IMR-90 (cell line): ENCODE measurements at places on chromosomes 12 and 14.

DNA sequence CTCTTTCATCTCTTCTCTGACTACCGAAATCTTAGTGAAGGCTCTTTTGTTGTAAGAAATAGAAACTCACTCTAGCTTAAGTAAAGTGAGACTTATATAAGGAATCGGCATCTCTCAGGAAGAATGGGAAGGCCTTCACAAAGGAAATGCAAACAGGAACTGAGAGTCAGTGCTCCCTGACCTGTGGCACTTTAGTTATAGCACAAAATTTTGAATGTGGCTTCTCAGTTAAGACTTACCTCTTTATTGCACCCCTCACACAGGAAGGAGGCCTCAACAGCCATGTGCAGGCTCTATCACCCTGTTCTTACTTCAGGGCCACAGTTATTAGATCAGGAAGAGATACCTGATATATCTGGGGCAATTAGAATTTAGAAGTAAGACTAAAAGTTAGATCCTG, 224.7 kb upstream of the EGLN3 start:
- no peak overlapping the region for H3K27ac ChIP-seq
- no peak for DNase-seq
- no peak overlapping the region for H3K4me3 ChIP-seq
- H3K4me1 ChIP-seq, result no peaks in the 10 kb centered on the region

DNA sequence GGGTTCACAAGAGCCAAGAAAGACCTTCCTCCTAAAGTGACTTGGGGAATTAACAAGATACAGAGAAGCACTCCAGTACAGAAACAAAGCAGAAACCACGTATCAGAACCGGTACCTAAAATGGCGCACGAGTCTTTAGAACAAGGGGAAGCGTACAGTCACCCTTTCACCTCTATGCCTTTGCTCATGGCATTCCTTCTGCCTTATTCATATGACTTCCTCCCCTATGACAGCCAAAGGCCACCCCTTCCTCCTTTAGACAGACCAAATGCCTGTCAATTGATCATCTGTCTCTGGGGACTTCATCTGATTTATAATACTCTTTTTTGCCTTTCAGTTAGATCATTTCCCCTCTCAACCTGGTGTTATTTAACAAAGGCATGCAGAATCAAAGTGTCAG, 89.5 kb upstream of the OSBPL8 start:
- no peaks in the 10 kb centered on the region for H3K27me3 ChIP-seq
- no peak overlapping the region for H3K4me3 ChIP-seq
- H3K4me1 ChIP-seq, result no peaks in the 10 kb centered on the region
- no peaks in the 10 kb centered on the region for H3K36me3 ChIP-seq

GRCh38 chr12:70774055-70774454, 136.8 kb upstream of the PTPRB start:
- no peak overlapping the region for H3K4me3 ChIP-seq
- H3K27ac ChIP-seq, result no peak overlapping the region
- H3K36me3 ChIP-seq, result no peaks in the 10 kb centered on the region
- no peaks in the 10 kb centered on the region for H3K27me3 ChIP-seq
- no peak for DNase-seq

DNA sequence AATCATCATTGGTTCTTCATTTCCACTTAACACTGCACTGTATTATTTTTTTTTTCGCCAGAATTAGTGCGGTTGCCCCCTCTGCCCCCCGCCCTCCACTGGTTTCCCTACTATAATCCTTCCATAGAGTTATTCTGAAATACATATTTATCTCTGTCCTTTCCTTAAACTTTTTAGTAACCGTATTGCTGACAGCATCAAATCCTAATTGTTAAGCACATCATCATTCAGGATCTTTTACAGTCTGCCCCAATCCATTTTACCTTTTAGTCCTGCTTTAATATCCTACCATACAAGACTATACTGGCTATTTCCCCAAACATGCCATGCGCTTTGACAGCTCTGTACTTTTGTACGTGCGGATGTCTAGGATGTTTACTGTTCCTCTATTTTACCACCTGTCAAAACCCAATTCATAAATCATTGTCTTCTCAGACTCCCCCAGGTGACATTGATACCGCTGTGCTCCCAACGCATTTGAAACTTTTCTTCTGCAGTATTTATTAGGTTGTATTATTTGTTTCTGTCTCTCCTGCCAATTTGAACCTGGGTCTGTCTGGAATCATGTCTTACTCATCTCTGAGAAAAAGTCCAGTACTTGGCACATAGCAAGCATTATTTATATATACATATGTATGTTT, 1.0 kb downstream of the FGFR1OP2 start:
- peak overlapping the region; percentile 92; the same call in 1 of the 2 replicates for H3K27ac ChIP-seq
- DNase-seq, result peak; percentile 31
- H3K4me3 ChIP-seq, result peak overlapping the region; percentile 89
- H3K4me1 ChIP-seq, result peaks cover 2% of the 10 kb centered on the region
- no peaks in the 10 kb centered on the region for H3K27me3 ChIP-seq
- no peaks in the 10 kb centered on the region for H3K36me3 ChIP-seq

- no peak overlapping the region for H3K4me3 ChIP-seq
- no peaks in the 10 kb centered on the region for H3K4me1 ChIP-seq
- no peaks in the 10 kb centered on the region for H3K36me3 ChIP-seq
- DNase-seq, result no peak
- H3K27me3 ChIP-seq, result no peaks in the 10 kb centered on the region
These were observed 941.5 kb upstream of the MDGA2 start for GRCh38 chr14:48616931-48617330.
